ENCODE measurements at places on chromosomes 2 and 18. TPM values are rescaled to one million over a fixed set of nuclear protein-coding genes. Genes with fewer than 3 reads are reported as not detected.

DNA sequence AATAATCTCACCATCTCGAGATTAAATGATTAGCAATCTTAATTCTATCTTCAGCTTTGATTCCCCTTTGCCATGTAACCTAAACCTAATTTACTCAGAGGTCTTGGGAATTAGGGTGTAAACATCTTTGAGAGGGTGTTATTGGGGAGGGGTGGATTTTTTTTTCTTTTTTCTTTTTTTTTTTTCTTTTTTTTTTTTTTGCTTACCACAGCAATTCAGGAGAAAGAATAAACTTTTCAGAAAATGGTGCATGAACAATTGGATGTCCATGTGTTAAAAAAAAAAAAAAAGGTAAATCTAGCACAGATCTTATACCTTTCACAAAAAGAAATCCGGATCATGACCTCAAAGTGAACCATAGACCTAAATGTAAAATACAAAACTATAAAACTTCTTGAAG lies 160.8 kb upstream of the FANCL start:
- H3K27ac ChIP-seq: no peak overlapping the region
- H3K4me3 ChIP-seq: no peak overlapping the region
- no peaks in the 10 kb centered on the region for H3K27me3 ChIP-seq
- DNase-seq: no peak
- H3K36me3 ChIP-seq: no peaks in the 10 kb centered on the region

The SCN2A gene
- 0.31 TPM for total RNA-seq

DNA sequence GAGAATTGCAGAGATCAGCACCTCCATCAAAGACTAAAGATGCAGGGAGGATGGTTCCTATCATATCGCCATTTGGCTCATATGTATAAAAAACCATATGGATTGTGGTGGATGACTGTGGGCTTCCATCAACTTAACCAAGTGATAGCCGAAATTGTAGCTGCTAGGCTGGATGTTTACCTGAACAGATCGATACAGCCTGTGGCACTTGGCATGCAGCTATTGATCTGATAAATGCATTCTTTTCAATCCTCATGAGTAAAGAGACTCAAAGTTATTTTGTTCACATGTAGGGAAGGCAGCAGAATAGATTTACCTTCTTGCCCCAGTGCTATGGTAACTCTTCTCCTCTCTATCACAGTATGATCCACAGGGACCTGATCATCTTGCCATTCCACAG lies 18.5 kb downstream of the CHCHD5 start:
- peaks cover 8% of the 10 kb centered on the region for H3K4me1 ChIP-seq
- no peaks in the 10 kb centered on the region for H3K36me3 ChIP-seq
- no peak overlapping the region for H3K4me3 ChIP-seq
- H3K27me3 ChIP-seq: no peaks in the 10 kb centered on the region
- no peak for DNase-seq
- H3K27ac ChIP-seq: no peak overlapping the region

The GKN1 gene
- total RNA-seq: not detected

The RHBDD1 gene
- 66.4 TPM for total RNA-seq

DNA sequence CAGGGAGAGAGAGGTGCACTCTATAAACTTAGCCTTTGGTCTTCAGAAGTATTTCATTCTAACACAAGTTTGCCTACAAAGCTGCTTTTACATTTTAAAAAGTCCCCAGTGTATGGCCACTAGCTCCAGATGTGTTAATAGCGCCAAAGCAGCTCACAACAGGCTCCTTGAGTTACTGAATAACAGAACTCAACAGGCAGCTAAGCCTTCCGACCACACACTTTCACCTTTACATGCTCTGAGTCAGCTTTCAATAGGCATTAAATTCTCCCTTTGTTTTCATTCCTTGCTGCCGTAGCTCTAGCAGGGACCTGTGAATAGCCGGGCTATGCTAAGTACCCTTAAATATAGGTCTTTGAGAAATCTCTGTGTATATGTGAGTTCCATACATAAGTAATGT lies 262.8 kb upstream of the PARD3B start:
- no peak overlapping the region for H3K27ac ChIP-seq
- H3K4me1 ChIP-seq: no peaks in the 10 kb centered on the region
- peak; percentile 49 for DNase-seq
- H3K36me3 ChIP-seq: no peaks in the 10 kb centered on the region
- H3K27me3 ChIP-seq: no peaks in the 10 kb centered on the region

- H3K4me3 ChIP-seq: peak overlapping the region; percentile 29
- no peaks in the 10 kb centered on the region for H3K36me3 ChIP-seq
- no peaks in the 10 kb centered on the region for H3K4me1 ChIP-seq
- no peaks in the 10 kb centered on the region for H3K27me3 ChIP-seq
Measured at GRCh38 chr2:69437751-69438154, 518 bp upstream of the NFU1 start.

DNA sequence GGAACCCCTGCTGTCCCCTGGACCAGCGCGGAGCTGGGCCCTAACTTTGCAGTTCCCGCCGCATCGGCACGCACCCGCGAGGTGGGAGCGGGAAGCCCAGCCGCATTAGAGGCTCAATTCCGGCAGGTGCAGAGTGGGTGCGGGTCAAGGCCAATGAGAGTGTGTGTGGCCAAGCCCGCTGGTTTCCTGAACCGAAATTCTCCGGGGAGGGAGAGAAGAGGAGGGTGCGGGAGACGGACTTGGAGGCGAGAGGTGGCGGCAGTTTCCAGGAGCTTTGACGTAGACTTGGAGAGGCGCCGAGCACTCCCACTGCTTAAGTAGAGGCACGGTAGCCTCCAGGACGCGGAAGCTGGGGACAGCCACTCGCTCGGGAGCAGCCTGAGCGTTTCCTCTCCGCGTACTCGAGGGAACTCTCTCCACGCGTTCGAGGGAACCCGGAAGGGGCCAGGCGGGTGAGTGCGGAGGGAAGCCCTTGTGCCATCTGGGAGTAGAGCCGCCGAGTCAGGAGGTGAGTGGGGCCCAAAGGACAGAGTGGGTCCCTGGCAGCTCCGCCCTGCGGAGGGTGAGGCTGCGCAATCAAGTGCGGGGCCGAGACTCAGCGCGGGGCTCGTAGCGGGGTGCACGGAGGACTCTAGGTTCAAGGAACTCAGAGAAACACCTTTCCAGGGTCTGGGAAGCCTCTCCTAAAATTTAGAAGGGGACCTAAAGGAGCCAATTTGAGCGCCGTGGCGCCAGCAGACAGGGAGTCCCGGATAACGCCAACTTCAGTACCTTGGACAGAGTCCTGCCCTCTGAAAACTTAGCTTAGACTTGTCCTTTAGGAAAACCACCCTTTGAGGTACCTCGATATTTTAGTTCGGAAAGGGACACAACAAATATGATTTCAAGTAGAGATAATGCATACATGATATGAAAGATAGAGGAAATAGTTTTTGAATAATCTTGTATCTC lies at the start of gene FAM237A:
Gene FAM237A, plus strand, starts transcription at position 413 of the 951 bp plus-strand sequence. CDS start 1,750 bp downstream, outside the sequence.
- H3K4me1 ChIP-seq: no peaks in the 10 kb centered on the region
- H3K27me3 ChIP-seq: no peaks in the 10 kb centered on the region
- no peaks in the 10 kb centered on the region for H3K36me3 ChIP-seq
- no peak within 1 kb of the TSS for H3K27ac ChIP-seq

- DNase-seq: peak; percentile 47
- H3K4me1 ChIP-seq: no peaks in the 10 kb centered on the region
- no peak overlapping the region for H3K4me3 ChIP-seq
- no peaks in the 10 kb centered on the region for H3K27me3 ChIP-seq
- H3K36me3 ChIP-seq: no peaks in the 10 kb centered on the region
Measured at GRCh38 chr2:35428548-35428947, 927.0 kb upstream of the CRIM1 start.

DNA sequence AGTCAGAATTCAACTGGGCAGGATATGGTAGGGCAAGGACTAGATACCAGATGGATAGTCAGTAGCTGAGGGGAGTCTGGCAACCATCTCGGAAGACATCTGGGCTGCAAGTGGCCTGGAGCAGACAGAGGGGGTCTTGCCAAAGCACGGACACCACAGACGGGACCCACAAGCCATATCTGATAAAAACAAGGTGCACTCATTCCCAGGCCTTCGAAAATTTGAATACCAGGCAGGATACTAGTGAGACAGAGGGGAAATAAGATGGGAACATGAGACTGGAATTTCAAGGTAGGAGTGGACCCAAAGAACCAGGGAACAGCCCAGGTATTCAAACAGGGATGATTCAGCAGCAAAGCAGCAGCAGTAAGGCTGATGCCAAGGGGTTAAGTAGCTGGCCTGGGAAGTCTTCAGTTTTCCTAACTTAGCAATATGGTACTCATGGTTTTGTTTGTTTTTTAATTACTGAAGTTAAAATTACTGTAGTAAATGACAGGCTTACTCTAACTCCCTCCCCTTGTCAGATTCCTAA lies 144.9 kb upstream of the NCKAP5 start:
- no peak overlapping the region for H3K4me3 ChIP-seq
- no peaks in the 10 kb centered on the region for H3K4me1 ChIP-seq
- H3K27me3 ChIP-seq: no peaks in the 10 kb centered on the region

- no peak overlapping the region for H3K27ac ChIP-seq
- H3K27me3 ChIP-seq: peaks cover 5% of the 10 kb centered on the region
- no peak overlapping the region for H3K4me3 ChIP-seq
- DNase-seq: no peak
- H3K36me3 ChIP-seq: no peaks in the 10 kb centered on the region
Measured at GRCh38 chr18:905948-906415, 1.3 kb downstream of the ADCYAP1 start.

DNA sequence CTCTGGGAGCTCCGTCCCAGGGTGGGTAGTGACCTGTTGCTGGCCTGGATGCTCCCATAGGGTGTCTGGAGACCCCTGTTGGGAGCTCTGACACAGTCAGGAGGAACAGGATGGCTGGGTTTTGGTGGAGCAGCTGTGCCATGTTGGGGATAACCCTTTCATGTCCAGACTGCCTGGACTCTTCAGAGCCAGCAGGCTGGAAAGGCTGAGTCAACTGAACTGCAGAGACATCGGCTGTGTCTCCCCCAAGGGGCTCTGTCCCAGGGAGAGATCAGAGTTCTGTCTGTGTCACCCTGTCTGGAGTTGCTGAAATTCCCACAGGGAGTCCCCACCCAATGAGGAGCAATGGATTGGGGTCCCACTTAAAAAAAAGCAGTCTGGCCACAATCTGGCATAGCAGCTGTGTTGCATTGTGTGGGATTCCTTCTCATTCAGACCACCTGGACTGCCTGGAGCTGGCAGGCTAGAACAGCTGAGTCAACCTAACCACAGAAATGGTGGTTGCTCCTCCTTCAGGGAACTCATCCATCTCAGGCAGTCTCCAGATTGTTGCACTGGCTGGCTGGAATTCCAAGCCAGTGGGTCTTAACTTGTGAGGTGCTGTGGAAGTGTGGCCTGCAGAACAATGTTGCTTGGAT lies 37.2 kb downstream of the AGPS start:
- no peak overlapping the region for H3K4me3 ChIP-seq
- no peaks in the 10 kb centered on the region for H3K27me3 ChIP-seq
- no peak overlapping the region for H3K27ac ChIP-seq
- no peak for DNase-seq
- H3K4me1 ChIP-seq: no peaks in the 10 kb centered on the region
- H3K36me3 ChIP-seq: no peaks in the 10 kb centered on the region

- no peak overlapping the region for H3K27ac ChIP-seq
- no peak overlapping the region for H3K4me3 ChIP-seq
- H3K36me3 ChIP-seq: no peaks in the 10 kb centered on the region
Measured at GRCh38 chr2:239015218-239015900, 167.5 kb downstream of the TWIST2 start.

The ARL4C gene
- total RNA-seq: 13.7 TPM

GRCh38 chr2:231321556-231322334 lies 73.8 kb upstream of the B3GNT7 start:
- no peak overlapping the region for H3K4me3 ChIP-seq
- no peaks in the 10 kb centered on the region for H3K27me3 ChIP-seq
- DNase-seq: peak; percentile 27
- H3K36me3 ChIP-seq: no peaks in the 10 kb centered on the region
- H3K27ac ChIP-seq: peak overlapping the region; percentile 2

The UCN gene
- 2.0 TPM for total RNA-seq

- H3K27ac ChIP-seq: no peak overlapping the region
- no peak for DNase-seq
- H3K27me3 ChIP-seq: no peaks in the 10 kb centered on the region
- H3K4me3 ChIP-seq: no peak overlapping the region
Measured at GRCh38 chr18:4238966-4239365, 216.1 kb downstream of the DLGAP1 start.

The PKDCC gene
- 131 TPM for total RNA-seq

The EGR4 gene
- not detected for total RNA-seq

DNA sequence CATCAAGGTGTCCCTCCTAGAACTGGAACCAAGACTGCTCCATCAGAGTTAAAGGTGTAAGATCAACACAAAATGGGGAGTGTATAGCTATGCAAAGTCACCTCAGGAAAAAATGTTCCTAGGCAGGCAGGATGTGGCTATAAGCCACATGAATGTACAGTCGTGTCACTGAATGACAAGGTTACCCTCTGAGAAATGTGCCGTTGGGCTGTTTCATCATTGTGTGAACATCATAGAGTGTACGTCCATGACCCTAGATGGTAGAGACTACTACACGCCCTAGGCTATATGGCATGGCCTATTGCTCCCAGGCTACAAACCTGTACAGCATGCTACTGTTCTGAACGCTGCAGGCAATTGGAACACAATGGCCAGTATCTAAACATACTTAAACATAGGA lies 24.5 kb downstream of the TYMS start:
- H3K4me3 ChIP-seq: no peak overlapping the region
- H3K27ac ChIP-seq: no peak overlapping the region
- H3K4me1 ChIP-seq: no peaks in the 10 kb centered on the region
- peaks cover 5% of the 10 kb centered on the region for H3K36me3 ChIP-seq

GRCh38 chr2:128520340-128520739 lies 201.7 kb upstream of the HS6ST1 start:
- H3K4me3 ChIP-seq: no peak overlapping the region
- no peaks in the 10 kb centered on the region for H3K27me3 ChIP-seq
- no peak overlapping the region for H3K27ac ChIP-seq

The SCG2 gene
- 3.5 TPM for total RNA-seq

- no peaks in the 10 kb centered on the region for H3K4me1 ChIP-seq
- H3K4me3 ChIP-seq: no peak overlapping the region
- H3K36me3 ChIP-seq: no peaks in the 10 kb centered on the region
- no peak overlapping the region for H3K27ac ChIP-seq
Measured at GRCh38 chr2:129888896-129889295, 90.6 kb upstream of the RAB6C start.

- H3K4me3 ChIP-seq: no peak overlapping the region
- H3K36me3 ChIP-seq: no peaks in the 10 kb centered on the region
- DNase-seq: peak; percentile 13
- H3K27me3 ChIP-seq: no peaks in the 10 kb centered on the region
- no peak overlapping the region for H3K27ac ChIP-seq
Measured at GRCh38 chr2:104408266-104408665, 445.6 kb upstream of the POU3F3 start.

GRCh38 chr18:45565280-45565970 lies 49.9 kb upstream of the SLC14A2 start:
- H3K27me3 ChIP-seq: no peaks in the 10 kb centered on the region
- no peak overlapping the region for H3K4me3 ChIP-seq
- H3K4me1 ChIP-seq: peaks cover 12% of the 10 kb centered on the region
- DNase-seq: no peak
- H3K27ac ChIP-seq: no peak overlapping the region
- H3K36me3 ChIP-seq: no peaks in the 10 kb centered on the region

The CAPN13 gene
- total RNA-seq: 31.6 TPM

The ATIC gene
- total RNA-seq: 70.0 TPM

DNA sequence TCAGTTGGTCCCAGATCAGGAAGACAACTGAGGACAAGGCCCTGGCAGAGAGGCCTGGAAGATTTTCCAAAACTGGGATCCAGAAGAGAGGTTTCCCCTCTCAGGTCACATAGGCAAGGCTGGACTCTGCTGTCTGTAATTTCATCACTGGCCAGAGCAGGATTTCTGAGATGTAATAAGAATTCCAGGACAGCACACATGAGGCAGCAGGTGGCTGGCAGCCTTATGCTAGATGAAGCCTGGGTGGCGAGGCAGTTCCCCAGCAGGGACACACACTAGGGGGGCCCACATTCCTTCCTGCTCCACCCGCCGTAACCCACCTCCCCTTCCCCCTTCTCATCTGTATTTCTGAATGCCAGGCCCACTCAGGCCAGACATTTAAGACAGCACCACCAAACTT lies 98.6 kb downstream of the HNRNPLL start:
- H3K27ac ChIP-seq: no peak overlapping the region
- H3K4me3 ChIP-seq: no peak overlapping the region
- no peaks in the 10 kb centered on the region for H3K36me3 ChIP-seq
- H3K27me3 ChIP-seq: no peaks in the 10 kb centered on the region

The FSHR gene
- total RNA-seq: not detected
